Urinary bladder (tissue), 4 donors: ENCODE measurements at places on chromosomes 1 and 21. TPM values are rescaled to one million over a fixed set of nuclear protein-coding genes. Genes with fewer than 3 reads are reported as not detected.

DNA sequence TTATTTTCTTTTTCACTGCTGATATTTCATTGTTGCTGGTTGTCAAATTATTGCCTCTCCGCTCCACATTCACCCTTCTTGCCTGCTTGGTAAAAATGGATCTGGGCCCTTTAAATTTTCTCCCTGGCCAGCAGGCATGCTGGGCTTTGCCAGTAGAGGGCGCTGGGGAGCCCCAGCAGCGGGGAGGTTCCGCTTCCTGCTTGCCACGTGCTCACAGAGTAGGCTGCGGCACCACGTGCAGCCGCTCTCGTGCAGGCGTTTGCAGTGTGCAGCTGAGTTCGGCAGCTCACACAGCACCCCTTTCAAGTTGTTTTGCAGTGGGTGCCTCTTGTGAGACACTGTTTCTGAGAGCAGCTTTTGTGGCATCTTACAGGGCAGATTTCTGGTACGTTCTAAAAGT lies at the start of gene ACTL8:
TSS of gene ACTL8 (plus strand) at position 214 of the 400 bp plus-strand sequence. CDS start 67,676 bp downstream, outside the sequence.
- no peak for DNase-seq

DNA sequence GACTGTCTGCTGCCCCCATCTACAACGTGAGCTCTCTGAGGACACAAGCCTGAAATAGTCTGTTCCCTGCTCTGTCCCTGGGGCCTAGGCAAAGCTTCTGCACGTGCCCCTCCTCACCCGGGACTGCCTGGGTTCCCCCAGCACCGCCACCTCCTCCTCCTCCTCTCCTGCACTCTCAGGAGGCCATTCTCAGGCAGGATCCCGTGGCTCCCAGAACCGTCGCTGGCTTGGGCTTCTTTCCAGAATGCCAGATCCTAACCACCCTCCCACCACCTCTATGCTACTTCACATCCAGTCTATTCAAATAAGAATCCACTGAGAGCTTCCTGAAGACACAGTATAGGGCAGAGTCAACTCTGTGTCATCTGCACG lies 11.2 kb downstream of the NPHP4 start:
- DNase-seq, result no peak

DNA sequence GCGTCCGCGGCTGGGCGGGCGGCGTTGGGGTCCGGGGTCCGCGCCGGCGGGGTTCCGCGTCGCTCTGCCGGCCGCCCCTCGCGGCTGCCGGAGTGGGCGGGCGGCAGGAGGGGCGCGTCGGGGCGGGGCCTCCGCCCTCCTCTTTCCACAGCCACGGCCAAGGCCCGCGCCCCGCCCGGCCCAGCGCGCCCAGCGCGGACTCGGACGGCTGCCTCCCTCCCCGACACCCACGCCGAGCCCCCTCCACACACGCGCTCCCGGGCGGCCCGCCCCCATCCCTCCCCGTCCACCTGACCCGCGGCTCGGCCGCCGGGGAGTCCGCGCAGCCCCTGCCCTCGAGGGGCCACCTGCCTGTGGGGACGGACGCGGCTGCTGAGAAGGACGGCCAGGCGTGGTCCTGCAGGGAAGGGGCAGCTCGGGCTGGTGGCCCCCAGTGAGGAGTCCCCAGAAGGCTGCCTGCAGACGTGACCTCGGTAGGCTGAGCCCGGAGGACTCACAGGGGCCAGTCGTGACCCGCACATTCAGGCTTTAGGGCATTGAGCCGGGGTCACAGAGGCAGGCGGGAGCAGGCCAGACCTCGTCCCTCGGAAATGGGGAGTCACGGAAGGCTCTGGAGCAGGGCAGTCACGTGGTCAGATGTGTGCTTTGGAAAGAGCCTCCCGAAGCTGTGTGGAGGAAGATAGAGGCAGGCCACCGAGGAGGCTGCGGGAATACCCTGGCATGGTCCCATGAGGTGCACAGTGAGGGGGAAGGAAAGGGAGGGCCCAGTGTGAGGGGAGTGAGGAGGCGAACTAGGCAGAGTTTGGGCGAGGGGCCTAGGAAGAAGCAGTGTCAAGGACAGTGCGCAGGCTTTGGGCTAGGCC lies at the start of gene COL8A2:
TSS of gene COL8A2 (minus strand) at position 94 of the 863 bp plus-strand sequence. CDS start 24,980 bp downstream, outside the sequence.
- no peak for DNase-seq

DNA sequence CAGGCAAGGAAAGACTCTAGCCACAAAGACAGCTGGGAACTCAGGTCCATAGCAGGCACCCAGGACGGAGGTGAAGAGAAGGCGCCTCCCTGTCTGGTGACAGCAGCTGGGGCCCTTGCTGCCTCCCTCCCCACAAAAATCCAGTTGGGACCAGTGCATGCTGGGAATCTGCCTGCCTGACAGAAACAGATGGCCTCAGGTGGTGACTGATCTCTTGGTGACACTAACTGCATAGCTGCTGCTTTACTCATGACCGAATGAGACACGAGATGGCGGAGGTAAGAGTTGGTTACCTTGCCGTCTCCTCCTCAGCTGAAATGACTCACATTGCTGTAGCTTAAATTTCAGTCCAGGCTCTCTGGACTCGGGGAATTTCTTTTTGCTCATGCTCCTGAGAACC lies 130.3 kb downstream of the FGGY start:
- DNase-seq, result peak; percentile 31

DNA sequence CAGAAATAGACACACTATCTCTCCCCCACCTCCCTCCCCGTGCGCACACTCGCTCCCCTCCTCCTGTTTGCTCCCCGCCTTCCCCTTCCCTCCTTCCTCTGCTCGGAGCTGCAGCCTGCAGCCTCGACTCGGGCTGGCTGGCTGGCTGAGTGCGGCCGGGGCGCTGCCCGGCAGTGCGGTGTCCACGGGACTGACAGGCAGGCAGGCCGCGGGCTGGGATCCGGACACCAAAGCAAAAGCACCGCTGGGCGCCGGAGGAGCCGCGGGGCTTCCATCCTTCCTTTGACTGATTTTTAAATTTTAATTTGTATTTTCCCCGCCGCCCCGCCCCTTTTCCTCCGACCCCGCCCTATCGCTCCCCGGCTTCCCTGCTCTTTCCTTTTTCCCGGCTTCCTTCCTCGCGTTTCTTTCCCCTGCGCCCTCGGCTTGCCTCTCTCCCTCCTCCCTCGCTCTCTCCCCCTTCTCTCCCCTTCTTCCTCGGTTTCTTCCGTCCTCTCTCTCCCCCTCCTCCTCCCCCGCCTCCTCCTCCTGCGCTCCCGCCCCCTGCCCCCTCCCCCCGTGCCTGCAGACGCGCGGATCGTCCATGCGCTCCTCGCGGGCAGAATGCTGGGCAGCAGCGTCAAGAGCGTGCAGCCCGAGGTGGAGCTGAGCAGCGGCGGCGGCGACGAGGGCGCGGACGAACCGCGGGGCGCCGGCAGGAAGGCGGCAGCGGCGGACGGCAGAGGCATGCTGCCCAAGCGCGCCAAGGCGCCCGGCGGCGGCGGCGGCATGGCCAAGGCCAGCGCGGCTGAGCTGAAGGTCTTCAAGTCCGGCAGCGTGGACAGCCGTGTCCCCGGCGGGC lies 109.4 kb downstream of the NAV1 start:
- DNase-seq, result no peak

DNA sequence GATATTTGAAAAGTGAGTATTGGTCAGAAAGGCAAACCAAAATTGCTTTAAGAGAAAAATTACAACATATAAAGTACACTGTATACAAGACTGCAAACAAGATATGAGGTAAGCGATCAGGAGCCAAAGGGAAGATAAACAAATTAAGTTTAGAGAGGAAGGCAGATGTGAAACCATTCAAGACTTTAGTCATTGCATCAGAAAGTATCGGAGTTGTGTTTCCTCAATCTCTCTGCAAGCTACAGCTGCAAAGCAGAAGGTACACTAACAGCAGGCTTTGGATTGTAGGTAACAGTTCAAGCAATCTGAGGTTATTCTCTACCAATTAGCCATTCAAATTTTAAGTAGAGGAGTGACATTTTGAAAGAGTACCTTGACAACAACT lies 21.3 kb upstream of the TLCD4 start:
- DNase-seq, result no peak

- no peak for DNase-seq
Observed at GRCh38 chr21:22125581-22125980, 1127.4 kb downstream of the NCAM2 start.

- DNase-seq, result no peak
Observed at GRCh38 chr1:151817353-151817730, 12.1 kb upstream of the LINGO4 start.

GRCh38 chr1:227762231-227762911 lies 27.1 kb downstream of the SNAP47 start:
- peak; percentile 59 for DNase-seq

- DNase-seq, result no peak
Observed at GRCh38 chr21:39186676-39187075, 3.4 kb upstream of the PSMG1 start.

DNA sequence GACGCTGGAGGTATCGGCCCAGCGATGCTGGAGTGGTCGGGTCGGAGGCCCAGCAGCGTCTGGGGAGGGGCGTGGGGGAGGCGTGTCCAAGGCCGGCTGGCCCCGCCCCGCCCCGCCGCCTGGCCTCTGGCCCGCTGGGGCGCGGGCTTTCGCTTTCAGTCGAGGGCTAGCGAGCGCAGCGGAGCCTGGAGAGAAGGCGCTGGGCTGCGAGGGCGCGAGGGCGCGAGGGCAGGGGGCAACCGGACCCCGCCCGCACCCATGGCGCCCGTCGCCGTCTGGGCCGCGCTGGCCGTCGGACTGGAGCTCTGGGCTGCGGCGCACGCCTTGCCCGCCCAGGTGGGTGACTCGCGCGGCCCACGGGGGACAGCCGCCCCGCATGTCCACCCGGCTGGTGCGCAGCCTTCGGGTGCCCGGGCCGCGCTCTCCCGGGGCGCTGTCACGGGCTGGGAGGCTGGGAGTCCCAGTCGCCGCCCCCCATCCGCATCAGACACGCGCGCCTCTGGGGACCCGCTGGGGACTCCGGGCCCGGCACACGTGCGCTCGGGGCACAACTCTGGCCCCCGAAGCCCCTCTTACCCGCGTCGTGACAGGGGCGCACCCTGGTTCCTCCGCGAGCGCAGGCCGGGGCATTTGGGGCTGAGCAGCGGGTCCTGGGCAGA lies at the start of gene TNFRSF1B:
TSS of gene TNFRSF1B (plus strand) at position 158 of the 659 bp plus-strand sequence. CDS start at position 259, 101 bp downstream.
- no peak for DNase-seq

RGS13 gene
- 3.4 TPM for total RNA-seq

CRB1 gene
- total RNA-seq, result 0.58 TPM

RRP1 gene
- total RNA-seq, result 12.3 TPM

NEK2 gene
- total RNA-seq, result 13.1 TPM

TSACC gene
- not detected for total RNA-seq

FBLIM1 gene
- 28.8 TPM for total RNA-seq
